GM12865 (cell line): ENCODE measurements at places on chromosomes 1 and 21.

DNA sequence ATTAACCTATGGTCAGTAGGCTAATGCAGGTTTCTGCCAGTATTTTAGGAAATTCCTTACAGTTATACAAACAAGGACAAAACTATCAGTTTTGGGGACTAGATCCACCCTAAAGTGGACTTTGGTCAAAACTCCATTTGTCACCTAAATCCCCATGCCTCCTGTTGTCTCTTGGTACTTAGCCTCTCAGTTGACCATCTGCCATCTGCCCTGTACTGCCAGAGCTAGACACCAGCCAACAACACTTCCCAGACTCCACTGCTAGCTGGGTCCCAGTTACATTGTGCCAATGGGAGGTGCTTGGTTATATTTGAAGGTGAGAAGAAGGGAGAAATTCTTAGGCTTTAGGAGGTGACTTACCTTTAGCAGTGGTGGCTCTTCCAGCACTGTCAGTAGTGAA lies 17.0 kb upstream of the BSDC1 start:
- no peak for DNase-seq

DNA sequence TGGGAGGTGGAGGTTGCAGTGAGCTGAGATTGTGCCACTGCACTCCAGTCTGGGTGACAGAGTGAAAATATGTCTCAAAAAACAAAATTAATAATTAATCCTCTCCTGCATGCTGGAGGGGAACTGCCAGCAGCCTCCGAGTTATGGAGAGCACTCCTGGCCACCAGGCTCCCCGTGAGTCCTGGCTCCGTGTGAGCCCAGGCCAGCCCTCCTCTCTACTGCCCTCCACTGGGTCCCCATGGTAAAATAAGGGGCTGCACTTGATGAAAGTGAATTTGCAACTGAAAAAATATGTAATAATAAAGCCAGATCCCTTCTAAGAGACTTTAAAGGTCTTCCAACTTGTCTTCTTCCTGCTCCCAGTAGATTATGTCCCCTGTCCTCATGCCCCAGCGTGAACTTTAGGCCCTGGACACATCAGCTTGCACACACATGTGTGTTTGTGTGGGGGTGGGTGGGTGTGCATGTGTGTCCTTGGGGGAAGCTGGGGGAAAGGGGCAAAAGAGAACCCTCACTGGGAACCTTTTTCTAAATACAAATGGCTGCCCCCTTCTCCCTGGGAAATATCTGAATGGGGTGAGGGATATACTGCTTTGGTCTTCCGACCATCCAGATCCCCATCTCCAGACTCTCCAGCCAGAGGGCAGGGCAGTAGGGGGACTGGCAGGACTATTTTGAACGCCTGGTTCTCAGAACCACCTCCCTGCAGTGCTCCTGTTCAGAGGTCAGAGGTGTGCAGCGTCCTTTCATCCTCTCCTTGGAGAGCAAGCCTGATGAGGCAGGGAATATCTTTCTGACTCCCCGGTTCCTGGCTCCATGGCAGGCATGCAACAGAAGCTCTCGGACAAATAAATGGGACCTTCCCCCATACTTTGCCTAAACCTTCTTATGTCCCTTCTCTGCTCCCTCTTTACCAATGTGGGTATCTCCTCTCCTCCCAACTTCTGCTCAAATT lies 26.2 kb downstream of the NEK2 start:
- DNase-seq: no peak

- peak; percentile 33 for DNase-seq
Measured at GRCh38 chr1:81183051-81183450, 617.7 kb upstream of the ADGRL2 start.

DNA sequence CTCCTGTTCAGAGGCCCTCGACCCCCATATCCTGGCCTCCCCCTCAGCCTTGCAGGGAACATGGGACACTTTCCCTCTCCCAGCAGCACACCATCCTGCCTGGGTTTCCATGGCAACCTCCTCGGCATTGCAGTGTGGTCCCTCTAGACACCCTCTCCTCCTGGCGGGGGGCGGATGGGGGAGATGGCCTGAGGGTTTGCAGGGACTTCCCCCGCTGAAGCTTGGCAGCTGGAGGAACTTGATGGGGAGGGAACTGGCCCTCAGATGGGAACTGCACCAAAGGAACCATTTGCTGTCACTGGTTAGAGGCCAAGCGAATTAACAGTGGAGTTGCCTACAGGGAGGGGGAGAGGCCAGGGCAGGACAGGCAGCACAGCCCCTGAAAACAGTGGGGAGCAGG lies 28.7 kb downstream of the RIMS3 start:
- DNase-seq: no peak

- DNase-seq: no peak
Measured at GRCh38 chr1:212077028-212077427, 41.5 kb downstream of the DTL start.

DNA sequence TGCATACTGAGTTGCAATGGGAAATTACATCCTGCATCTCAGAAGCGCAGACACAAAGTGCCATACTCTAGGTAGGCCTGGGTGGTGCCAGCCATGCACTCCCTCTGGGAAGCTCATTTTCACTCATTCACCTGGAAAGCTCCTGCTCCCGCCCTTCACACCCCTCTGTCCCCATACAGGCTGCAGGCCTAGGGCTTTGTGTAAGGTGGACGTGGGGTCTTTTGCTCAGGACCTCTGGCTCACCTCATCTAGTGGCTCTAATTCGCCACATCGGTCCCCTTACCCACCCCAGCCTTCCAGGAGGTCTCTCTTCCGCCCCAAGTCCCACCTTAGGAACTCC lies 751 bp downstream of the MRPS15 start:
- DNase-seq: no peak

DNA sequence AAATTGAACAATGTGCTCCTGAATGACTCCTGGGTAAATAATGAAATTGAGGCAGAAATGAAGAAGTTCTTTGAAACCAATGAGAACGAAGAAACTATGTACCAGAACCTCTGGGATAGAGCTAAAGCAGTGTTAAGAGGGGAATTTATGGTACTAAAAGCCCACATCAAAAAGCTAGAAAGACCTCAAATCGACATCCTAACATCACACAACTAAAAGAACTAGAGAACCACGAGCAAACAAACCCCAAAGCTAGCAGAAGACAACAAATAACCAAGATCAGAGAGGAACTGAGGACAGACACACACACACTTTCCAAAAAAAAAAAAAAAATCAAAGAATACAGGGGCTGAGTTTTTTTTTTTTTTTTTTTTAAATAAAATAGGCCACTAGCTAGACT lies 564.2 kb downstream of the SMYD3 start:
- DNase-seq: no peak

GRCh38 chr1:27621051-27621920 lies 13.7 kb downstream of the FGR start:
- no peak for DNase-seq

GRCh38 chr21:33025106-33025488 lies 638 bp upstream of the OLIG2 start:
- no peak for DNase-seq
